ENCODE measurements at places on chromosomes 7 and 10.

- no peak for DNase-seq
Observed at GRCh38 chr10:74856940-74857339, 30.5 kb downstream of the KAT6B start.

DNA sequence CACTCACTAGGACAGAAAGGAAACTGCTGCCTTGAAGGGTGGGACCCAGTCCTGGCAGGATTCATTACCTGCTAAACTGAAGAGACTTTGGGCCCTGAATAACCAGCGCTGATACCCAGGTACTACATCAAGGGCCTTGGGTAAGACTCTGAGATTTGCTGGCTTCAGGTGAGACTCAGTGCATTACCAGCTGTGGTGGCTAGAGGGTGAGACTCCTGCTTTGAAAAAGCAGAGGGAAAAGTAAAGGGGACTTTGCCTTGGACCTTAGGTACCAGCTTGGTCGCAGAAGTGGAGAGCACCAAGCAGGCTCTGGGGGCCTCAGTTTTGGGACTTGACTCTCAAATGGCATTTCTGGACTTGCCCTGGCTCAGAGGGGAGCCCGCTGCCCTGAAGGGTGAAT lies 673.3 kb downstream of the NXPH1 start:
- no peak for DNase-seq

- no peak for DNase-seq
Observed at GRCh38 chr7:87671-88070, 104.7 kb upstream of the FAM20C start.

- DNase-seq: no peak
Observed at GRCh38 chr10:86170255-86171108, 196.1 kb downstream of the GRID1 start.

GRCh38 chr10:88069338-88069737 lies 205.9 kb downstream of the PTEN start:
- no peak for DNase-seq

- DNase-seq: no peak
Observed at GRCh38 chr7:123096434-123096833, 100.9 kb upstream of the TAS2R16 start.

Data from cardiac fibroblast (primary cell).